Suppressor macrophage treated with lipopolysaccharide for 4 hours (primary cell): ENCODE measurements at places on chromosomes 2 and 18.

DNA sequence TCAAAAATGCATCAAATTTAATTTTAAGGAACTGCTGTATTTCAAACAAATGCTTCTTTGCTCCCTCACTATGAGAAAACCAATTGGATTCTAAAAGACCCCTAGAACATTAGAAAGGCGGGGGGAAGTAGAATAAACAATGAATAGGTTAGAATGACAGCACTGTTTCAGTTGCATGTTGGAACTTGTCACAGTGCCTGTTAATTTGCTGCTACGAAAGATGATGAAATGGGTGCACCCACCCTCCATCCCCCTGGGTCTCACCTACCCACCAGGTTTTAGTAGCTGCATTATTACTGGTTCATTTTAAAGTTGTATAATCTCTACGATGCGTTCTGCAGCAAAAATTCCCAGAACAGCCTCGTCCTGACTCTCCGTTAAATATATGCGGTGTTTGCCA is 193.0 kb upstream of the COPS8 start:
- DNase-seq = no peak

DNA sequence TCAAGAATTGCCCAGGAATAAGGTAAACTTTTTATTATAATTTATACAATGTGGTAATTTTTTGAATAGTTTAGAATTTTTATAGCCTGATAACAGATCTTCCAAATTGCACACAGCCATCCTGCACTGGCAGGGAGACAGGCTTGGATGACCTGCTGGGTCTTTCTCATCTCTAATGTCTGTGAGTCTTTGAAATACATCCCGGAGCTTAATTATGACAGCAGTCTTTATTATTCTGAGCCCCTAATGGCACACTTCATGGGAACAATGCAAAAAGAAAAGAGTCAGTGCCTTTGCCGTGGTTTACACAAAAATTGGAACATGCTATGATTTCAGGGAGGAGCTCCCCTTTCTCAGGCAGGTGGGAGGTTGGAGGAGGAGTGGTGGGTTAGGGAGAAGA is 71.0 kb downstream of the TMEM182 start:
- DNase-seq = no peak

- no peak for DNase-seq
These were observed 159.7 kb upstream of the CDH20 start for GRCh38 chr18:61173554-61173953.

- no peak for DNase-seq
These were observed 42.0 kb downstream of the TTR start for GRCh38 chr18:31633392-31634330.

GRCh38 chr18:11027862-11028261 is 121.5 kb downstream of the PIEZO2 start:
- DNase-seq = no peak

DNA sequence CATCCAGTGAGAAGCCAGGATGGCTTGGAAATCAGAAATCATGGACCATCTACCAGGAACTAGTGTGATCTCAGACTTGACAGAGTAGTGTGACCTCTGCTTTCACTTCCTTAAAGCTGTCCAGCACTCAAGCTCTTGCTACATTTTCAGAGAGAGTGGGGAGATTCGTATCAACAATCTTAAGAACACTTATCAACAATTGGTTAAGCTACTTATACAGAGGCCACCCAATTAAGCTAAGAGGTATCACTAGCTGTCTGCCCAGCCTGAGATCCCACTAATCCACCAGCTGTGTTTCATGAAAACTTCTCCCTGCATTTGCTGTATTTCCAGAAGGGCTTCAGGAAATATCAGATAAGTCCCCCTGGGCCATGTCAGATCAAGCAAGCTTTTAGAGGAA is 4.2 kb downstream of the RPRM start:
- DNase-seq = peak; percentile 43

DNA sequence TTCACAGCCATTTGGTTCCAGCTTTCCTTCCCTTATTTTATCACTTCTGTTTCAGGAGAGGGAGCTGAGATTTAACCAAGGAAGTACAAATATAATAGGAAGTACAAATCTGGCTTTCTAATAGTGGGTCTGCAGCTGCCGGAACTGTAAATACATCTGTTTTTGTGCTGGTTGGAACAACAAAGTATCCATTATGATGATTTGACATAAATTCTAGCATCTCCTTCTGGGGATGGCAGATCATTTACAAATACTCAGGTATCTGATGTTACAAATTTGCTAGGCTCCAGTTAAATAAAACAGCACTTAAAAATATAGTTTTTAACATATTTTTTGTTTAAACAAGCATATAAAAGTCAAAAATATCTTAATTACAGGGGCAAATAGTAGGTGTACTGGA is 131.3 kb upstream of the SMIM21 start:
- DNase-seq = no peak

DNA sequence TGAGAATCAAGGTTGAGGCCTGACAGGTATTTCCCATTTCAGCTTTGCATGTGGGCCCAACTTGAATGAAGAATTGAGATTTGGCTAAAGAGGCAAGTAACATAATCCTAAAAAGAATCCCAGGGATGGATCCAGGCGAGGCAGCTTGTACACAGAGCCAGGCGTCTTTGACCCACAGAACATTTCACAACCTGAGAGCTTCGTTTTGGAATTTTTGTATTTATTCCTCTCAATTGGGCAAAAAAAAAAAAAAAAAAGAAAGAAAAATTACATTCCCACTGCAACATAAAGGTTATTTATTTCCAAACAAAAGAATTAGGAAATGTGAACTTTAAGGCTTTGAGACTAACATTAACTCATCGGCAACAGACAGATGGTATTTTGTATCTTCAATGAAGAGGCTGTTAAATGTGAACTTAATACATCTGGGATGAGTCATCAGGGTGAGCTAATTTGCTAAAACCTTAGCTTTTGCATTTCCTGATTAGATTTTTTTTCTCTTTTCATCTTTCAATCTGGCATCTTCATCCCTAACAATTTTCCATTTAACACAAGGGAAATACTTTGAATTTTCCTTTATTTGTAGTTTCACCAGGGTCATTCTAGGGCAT is 478.5 kb upstream of the TNP1 start:
- peak; percentile 19 for DNase-seq

GRCh38 chr2:129575431-129575830 is 404.0 kb upstream of the RAB6C start:
- no peak for DNase-seq

DNA sequence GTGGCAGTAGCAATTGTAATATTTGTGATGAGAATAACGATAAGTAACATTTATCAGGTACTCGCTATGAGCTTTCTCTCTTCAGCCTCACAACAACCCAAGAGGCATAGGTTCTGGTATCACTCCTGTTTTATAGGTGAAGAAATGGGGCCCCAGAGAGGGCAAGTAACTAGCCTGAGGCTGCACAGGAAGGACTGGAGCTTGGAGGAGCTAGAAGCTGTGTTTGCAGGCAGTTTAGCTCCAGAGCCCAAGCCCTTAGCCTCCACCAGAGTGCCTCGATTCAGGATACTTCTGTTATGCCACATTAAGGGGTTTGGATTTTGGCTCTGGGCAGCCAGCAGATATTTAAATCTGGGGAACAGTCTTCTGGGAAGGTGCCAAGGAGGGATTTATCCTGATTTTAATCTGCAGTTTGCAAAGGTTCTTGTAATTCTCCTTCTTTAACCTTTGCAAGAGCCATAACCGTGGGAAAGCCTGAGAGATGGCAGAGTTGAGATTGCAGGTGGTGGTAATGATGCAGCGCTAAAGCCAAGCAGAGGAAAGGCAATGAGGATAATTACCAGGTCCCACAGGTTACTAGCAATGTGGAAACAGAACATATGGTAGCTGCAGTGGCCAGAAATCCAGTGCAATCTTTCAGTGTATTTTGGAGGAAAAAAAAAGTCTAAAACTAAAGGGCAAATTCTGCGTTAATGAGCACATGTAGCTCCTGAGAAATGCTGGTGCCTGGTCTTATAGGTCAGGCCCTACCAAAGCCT is 9.1 kb downstream of the MOCOS start:
- no peak for DNase-seq

DNA sequence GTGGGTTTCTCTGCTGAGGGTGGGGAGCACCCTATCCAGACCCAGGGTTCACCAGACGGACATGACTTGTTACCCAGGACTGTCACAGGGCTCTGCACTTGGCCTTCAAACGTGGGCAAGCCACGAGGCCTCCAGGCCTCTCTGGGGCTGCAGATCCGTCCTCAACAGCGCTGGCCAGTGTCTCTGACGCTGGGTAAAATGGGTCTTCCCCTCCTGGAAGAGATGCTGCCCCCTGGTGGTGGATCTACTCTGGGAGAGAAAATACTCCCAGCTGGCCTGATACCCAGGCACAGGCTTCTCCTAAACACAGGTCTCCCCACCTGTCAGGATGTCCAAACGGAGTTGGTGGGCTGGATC is 3.7 kb downstream of the GPR17 start:
- DNase-seq = peak; percentile 95

- DNase-seq = no peak
These were observed 925.7 kb downstream of the DCDC2C start for GRCh38 chr2:4628998-4629501.

DNA sequence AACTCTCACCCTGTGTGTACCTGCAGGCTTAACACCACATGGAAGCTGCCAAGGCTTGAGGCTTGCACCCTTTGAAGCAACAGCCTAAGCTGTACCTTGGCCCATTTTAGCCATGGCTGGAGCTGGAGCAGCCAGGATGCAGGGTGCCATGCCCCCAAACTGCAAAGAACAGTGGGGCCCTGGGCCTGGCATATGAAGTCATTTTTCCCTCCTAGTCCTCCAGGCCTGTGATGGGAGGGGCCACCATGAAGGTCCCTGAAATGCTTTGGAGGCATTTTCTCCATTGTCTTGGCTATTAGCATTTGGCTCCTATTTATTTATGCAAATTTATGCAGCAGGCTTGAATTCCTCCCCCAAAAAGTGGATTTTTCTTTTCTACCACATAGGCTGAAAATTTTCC is 238.4 kb downstream of the CDCA7 start:
- DNase-seq = no peak

- peak; percentile 15 for DNase-seq
These were observed 8.6 kb downstream of the ADD2 start for GRCh38 chr2:70759446-70759845.

- no peak for DNase-seq
These were observed 21.3 kb downstream of the MALT1 start for GRCh38 chr18:58692422-58693185.

DNA sequence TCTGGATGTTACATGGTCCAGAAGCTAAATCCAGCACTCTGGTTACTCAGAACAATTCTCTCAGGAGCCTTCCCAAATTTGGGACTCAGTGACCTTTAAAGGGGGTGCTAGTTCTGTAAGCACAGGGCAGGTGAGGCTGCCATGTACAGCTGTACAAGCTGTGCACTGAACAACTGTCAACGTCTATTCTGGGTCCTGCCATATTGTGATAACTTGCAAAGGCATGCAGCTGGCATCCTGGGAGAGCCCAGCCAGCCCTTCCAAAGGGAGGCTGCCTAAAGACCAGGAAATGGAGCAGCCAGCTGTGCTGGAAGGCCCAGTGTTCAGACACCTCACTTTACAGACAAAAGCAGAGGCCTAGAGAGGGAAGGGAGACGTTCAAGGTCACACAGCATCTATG is 204.8 kb downstream of the KLHL29 start:
- no peak for DNase-seq

GRCh38 chr18:23071285-23071684 is 64.0 kb upstream of the CABLES1 start:
- no peak for DNase-seq

DNA sequence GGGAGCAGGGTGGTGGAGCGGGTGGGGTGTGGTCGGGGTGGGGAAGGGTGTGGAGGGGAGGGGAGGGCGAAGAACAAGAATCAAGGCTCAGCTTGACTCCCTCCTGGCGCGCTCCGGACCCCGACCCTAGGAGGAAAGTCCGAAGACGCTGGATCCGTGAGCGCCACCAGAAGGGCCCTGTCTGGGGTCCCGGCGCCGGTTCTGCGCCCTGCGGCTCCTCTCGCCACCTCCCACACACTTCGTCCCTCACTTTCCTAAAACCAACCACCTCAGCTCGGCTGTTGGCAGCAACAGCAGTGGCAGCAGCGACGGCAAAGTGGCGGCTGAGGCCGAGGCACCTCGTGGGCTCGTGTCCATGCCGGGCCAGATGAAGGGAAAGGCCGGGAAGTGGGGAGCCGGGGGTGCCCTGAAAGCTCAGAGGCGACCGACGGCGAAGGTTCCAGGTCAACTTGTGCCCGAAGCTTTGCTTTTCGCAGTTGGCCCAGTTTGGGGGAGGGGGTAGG is 2.1 kb downstream of the KLHL14 start:
- DNase-seq = no peak

GRCh38 chr2:5076599-5076998 is 615.6 kb upstream of the SOX11 start:
- no peak for DNase-seq

GRCh38 chr2:30486655-30487054 is 39.6 kb downstream of the LCLAT1 start:
- DNase-seq = no peak

DNA sequence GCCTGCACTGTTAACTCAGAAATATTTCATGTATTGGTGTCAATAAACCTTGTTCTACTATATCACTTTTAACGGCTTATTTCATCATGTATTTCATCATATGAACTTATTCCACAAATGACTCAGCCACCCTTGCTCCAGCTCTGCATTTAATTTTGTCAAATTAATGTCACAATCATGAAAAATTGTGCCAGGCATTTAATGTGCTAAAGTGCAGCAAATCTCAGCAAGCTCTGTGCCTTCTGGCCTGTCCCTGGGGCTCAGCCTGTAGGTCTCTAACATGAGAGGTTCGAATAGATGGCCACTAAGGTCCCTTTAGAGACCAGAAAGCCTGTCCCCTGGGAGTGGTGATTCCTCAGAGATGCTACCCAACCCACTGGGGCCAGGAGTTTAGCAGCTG is 28.6 kb downstream of the BOD1L2 start:
- no peak for DNase-seq

GRCh38 chr18:72246076-72246475 is 298.1 kb downstream of the CBLN2 start:
- DNase-seq = no peak

- no peak for DNase-seq
These were observed 1659.8 kb upstream of the CELF4 start for GRCh38 chr18:39225373-39225772.

DNA sequence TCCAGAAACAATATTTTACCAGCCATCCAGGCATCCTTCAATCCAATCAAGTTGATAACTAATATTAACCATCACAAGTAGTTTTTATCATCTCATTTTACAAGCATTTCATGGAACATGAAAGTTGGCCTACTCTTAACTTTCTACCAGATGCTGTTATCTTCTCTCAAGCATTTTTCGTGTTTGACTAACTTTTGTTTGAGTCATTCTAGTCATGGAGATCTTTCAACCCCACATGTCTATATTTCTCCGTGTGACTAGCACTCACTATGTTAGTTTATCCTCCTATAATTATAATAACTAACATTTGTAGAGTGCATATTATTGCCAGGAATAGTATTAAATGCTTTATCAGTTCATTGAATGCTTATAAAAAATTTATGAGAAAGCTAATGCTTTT is 307.0 kb upstream of the CWC22 start:
- DNase-seq = no peak

GRCh38 chr2:20491739-20492531 is 45.1 kb downstream of the RHOB start:
- DNase-seq = peak; percentile 31

GRCh38 chr2:32922501-32922900 is 24.3 kb upstream of the LTBP1 start:
- no peak for DNase-seq
